ENCODE measurements at places on chromosomes 12 and 14. TPM values are rescaled to one million over a fixed set of nuclear protein-coding genes. Genes with fewer than 3 reads are reported as not detected.

SCNN1A gene
- total RNA-seq: 0.56 TPM

SYT1 gene
- 0.14 TPM for total RNA-seq

CCDC177 gene
- total RNA-seq: not detected

MGST1 gene
- 12.2 TPM for total RNA-seq

MANSC4 gene
- not detected for total RNA-seq

KLRC1 gene
- not detected for total RNA-seq

KRT74 gene
- total RNA-seq: not detected

SYT10 gene
- total RNA-seq: not detected

PIWIL1 gene
- total RNA-seq: not detected

DCP1B gene
- 9.9 TPM for total RNA-seq

SOAT2 gene
- not detected for total RNA-seq

PTPRO gene
- 0.23 TPM for total RNA-seq

VPS33A gene
- 17.1 TPM for total RNA-seq

Measured in psoas muscle (tissue), 8 donors.